ENCODE measurements at places on chromosomes 16 and 17.

DNA sequence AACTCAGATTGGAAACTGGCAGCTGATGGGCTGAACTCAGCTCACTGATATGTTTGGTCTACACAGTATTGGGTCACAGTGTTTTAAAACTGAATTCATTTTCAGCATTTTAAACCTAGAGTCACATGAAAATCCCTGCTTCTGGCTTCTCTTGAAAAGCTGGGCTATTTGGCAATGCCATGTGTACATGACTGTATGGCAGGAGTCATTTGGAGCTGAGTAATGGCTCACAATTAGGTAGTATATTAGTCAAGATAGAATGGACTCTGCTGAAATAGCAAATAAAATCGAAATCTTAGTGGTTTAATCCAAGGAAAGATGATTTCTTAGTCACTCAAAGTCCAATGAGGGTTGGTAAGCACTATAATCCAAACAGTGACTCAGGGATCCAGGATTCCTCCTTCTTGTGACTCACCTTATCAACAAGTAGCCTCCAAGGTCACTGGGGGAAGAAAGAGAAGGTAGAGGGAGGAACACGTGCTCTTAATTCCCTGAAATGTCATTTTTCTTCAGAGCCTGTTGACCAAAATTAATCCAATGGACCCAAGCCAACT is 13.9 kb upstream of the PMP22 start:
- no peak for DNase-seq

- DNase-seq, result no peak
Measured at GRCh38 chr17:5630434-5630833, 46.1 kb upstream of the NLRP1 start.

- no peak for DNase-seq
Measured at GRCh38 chr17:76502341-76503211, 1.4 kb upstream of the RHBDF2 start.

DNA sequence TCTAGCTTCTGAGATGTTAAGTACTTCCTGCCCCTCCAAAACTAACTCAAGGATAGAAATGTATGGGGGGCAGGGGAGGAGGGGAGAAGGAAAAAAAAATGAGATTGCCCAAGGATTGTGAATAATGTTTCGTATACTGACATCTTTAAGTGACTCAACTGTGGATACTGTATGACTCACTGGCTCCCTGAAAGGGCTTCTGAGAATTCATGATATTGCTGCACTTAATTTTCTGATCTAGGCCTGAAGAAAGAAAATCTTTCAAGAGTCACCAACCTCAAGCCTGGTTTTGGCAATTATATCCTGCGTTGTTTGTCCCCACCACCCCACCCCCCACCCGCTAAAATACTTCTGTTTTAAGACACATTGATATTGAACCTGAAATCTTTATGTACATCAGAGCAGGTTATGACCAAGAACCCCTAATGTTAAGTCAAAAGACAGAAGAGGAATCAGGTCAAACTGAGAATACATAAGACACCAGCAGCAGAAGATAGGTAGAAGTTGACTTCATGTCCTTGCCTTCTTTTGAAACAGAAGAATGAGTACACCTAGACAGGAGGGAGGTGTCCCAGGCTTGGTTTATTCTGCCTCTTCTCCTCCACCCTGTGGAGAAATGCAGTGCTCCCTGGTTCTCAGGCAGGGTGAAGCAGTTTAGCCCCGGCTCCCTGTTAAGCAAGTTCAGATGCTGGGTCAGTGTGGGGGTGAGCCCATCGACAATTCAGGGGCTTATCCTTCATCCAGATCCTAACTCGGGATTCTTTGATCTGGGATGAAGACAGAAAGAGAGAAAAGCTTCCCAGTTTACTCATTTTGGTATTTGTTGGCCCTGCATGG is 3.3 kb upstream of the FBXL20 start:
- DNase-seq, result no peak

DNA sequence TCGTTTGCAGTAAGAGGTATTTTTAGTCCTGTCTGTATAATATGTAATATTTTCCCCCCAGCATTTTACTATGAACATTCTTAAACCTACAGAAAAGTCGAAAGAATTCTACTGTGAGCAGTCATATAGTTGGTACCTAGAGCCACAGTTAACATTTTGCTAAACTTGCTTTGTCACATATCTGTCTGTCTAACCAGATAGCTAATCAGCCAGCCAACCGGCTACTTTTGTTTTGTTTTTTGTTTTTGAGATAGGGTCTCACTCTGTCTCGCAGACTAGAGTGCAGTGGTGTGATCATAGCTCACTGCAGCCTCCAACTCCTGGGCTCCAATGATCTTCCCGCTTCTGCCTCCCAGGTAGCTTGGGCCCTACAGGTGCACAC is 73.3 kb downstream of the ABCC1 start:
- DNase-seq, result no peak

DNA sequence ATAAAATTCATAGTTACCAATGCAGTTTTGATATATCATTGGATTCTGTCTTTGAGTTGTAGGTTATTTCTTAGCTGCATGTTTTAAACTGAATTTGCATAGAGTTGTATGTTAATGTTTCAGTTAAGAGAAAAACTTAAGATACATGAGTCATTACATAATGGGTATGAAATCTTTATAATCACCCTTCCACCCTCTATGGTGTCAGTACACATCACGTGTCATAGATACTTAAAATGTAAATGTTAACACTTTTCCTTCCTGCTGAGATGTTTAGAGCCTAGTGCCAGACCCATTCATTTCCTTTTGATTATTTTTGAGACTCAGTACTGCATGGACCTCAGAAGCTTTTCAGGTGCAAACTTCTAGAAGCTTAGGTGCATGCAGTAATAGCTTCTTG is 20.5 kb downstream of the ZNF207 start:
- no peak for DNase-seq

DNA sequence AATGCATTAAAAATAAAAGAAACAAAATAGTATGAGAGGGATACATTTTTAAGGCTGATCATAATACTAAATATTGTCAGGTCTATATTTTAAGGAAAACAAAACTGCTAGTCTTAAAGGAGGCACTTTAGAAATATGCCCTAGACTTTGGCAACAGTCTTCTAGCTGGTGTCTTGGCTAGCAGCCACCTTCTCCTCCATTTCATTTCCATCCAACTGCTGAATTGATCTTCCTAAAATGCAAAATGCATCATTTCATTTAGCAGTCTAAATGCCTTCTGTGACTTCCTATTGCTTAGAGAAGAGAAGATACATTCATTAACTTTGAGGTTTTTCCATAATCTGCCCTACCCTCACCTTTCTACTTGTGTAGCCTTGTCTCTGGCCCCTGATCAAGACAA is 1404.1 kb downstream of the CDH11 start:
- no peak for DNase-seq

GRCh38 chr16:86661706-86662105 is 83.4 kb downstream of the FOXL1 start:
- no peak for DNase-seq

DNA sequence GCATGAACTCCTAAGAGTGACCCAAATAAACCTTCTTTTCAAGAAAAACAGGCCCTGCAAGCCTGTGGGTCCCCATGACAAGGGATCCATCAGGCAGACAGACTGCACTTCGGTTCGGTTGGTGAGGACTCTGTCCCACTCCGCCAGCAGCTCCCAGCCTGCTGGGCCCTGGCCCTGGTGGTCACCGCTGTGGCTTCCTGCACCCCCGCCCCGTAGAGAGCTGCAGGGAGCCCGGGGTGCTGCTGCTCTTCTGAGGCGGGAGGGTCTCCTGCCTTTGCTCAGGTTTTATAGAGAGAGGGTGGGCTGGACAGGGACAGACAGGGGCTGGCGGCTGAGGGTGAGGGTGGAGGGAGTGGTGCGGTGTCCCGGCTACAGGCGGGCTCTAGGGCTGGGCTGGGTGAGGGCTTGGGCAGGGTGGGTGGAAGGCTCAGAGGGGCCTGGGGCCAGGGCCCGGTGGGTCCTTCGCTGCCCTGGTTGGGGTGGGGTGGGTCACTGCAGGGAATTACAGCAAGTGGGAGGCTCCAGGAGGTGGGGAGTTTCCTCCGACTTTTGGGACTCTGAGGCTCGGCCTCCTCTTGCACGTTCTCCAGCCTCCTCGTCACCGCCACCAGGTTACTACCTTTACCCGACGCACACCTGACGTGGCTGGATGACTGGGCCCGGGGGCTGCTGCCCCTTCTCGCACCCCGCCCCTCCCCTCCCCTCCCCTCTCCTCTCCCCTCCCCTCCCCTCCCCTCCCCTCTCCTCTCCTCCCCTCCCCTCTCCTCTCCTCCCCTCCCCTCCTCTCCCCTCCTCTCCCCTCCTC is 90.2 kb upstream of the CBX4 start:
- no peak for DNase-seq

- DNase-seq, result no peak
Measured at GRCh38 chr16:2852731-2853507, 5.1 kb downstream of the PRSS22 start.

GRCh38 chr16:57166451-57166850 is 19.4 kb downstream of the PSME3IP1 start:
- DNase-seq, result no peak

DNA sequence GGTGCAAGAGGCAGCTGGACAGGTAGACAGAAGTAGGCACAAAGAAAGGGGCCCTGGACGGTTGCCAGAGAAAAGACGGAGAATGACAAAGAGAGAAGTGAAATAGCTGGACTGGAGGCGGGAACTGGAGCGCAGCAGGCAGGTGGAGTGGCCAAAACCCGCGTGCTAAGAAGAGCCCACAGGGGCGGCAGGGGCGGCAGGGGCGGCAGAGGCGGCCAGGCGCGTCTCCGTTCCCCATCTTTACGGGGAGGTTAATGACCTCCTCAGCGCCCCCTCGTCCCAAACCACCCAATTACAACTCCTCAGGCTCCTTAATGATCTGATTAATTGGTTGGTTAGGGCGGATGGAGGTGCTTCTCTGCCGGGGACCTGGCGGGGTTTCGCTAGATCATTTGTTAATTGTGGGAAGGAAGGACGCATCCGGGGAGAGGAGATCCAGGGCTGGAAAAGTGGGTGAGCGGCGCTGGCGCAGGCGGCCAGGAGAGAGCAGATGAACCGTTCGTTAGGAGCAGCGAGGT is 15.4 kb upstream of the HOXB9 start:
- DNase-seq, result peak; percentile 43

DNA sequence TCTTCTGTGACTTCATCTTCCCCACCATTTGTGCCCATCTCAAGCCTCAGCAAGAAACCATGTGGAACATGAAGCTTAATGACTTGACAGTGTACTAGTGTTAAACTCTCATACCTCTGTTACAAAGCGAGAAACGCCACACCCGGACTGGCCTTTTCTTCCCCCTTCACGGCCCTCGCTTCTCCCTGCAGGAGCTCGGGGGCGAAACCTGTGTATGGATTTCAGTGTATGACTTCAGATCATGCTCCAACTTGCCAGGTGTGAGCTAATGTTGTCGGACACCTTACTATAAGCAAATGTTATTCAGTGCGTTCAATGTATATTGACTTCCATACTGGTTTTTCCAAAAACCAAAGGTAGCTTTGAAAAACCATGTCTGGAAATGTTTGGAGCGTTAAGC is 20.1 kb upstream of the SLC5A11 start:
- DNase-seq, result no peak

DNA sequence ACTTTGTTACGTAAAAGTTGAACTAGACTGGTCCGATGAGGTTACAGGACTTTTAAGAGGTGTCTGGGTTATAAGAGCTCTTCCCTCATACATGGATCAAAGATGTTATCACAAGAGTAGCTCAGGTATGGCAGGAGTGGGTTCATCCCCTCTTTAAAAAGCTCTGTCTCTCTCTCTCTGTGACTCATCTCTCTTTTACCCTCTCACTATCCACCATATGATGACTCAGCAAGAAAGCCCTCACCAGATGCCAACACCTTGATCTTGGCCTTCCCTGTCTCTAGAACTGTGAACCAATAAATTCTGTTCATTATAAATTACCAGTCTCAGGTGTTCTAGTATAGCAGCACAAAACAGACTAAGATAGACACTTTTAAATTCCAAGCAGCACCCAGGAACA is 1.9 kb upstream of the CLEC19A start:
- no peak for DNase-seq

DNA sequence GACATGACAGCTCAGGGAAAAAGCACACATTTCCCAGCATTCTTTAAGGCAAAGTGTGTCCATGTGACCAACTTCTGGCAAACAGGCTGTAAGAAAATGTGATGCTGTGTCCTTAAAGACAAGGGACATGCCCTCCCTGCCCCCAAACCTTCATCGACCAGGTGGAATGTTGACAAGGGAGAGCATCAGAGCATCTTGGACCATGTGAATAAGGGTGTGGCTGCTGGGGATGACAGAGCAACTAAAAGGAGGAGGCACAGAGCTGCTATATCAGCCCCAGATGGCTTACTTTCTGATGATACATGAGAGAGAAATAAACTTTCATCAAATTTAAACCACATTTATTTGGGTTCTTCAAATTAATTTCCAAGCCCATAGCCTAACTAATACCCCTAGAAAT is 2.2 kb upstream of the ZNF23 start:
- DNase-seq, result no peak

GRCh38 chr17:79874329-79874981 is 35.2 kb upstream of the CBX4 start:
- DNase-seq, result no peak

DNA sequence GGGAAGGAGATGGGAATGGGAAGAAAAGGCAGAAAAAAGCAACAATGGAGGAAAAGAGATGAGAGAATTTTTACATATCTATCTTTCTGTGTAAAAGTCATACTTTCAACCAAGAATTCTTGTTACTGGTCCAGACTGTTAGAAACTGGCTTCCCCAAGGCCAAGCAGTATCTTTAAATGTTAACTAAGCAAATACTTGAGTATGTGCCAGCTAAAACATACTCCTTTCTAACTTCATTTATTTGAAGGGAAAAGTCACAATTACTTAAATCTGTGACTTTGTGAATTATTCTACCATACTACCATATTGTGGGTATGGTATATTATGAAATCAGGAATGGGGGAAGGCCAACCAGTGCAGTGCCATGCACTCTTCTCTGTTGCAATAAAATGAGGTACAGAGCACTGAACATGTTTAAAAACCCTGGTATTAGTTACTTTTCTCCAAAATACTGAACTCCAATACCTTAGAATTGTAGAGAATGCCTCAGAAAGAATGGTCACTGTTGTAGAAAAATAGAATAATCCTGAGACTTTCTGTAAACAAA is 92.3 kb upstream of the C17orf78 start:
- no peak for DNase-seq

DNA sequence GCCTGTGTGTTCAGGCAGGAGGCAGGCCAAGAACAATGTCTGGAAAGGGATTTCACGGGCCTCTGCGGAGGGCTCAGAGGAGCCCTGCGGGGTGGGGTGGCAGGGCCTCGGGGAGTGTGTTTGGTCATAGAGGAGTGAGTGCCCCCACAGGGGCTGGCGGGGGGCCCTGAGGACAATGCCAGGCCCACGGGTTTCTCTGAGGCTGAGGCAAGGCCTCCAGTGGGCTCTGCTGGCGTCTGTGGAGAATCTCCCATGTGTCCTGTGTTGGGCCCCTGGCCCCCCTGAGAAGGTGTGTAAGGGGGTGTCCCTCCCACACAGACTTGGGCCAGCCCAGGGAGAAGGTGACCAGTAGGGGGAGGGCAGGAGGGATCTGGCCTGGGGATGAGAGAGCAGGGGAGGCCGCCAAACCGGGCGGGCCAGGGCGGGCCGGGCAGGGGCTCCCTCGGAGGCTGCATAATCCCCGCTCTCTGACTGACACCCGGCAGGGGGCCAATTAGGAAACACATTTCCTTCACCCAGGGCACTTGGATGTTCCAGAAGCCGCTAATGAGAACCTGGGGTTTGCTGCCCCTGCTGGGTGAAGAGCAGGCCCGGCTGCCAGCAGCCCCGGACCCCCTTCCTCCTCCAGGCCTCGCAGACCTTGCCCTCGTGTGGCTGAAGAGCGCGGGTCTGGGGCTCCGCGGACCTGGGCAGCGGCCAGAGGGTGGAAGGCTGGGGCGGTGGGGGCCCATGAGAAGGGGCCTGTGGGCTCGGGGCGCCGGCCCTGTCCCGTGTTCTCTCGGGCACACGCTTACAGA is 204.2 kb downstream of the NTN1 start:
- no peak for DNase-seq

GRCh38 chr16:51621610-51622009 is 470.5 kb upstream of the SALL1 start:
- no peak for DNase-seq
